ENCODE measurements at places on chromosomes 6 and 20.
A peak's percentile ranks its signal among the peaks of the same experiment; 100 is the strongest.

- peak; percentile 21 for DNase-seq
Measured at GRCh38 chr6:144055121-144055931, 40.0 kb downstream of the SF3B5 start.

- DNase-seq = no peak
Measured at GRCh38 chr6:7532232-7532631, 9.2 kb upstream of the DSP start.

DNA sequence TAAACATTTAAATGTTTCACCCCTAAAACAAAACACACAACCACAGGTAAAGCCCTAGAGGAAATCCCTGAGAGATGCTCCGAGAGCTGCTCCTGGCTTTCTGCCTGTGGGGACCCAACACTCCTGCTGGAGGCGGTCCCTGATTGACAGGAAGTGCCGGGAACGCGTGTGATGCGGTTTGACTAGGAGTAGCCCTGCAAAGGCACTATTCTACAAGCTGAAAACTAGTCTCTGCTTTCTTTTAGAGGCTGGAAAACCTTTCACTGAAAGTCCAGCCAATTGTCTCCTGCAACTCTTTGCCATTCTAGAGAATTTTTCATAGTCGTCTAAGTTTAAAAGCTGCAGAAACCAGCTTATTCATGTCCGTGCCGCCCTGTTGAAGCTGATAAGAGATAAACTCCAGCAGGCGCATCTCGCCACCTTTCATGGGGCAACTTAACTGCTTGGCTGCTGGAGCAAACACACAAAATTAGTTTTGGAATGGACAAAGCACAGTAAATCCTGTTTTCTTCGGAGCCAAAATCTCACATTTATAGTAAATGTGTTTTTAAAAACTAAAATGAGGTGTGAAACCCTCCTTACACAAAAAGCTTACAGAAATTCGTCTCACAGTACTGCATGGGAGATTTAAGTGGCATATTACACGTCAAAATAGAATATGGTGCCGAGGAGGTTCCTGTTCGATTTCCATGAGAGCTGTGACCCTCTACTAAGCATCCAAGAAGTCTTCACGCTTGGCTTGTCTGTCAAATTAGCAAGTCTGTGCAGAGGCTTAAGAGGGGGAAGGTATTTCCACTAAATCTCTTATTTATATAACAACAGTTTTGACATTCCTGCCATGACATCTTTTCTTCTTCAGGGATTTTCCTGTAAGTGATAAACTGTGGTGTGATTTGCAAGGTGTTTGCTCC lies 46.9 kb downstream of the DACT2 start:
- no peak for DNase-seq

DNA sequence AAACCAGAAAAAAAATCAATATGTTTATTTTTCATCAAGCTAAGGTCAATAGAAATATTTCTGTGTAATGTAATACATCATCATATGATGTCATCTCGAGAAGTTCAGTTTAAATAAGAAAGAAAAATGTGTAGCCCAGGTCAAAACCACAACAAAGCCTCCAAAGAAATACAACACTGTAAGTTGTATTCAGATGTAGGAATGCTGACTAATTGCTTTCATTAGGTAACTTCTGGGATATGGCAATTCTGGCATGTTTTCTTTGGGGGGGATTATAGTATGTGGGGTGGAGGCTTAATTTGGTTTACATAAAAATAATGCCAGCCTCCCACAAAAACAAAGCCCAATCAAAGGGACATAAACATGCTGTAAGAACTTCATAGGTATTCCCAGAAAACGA lies 881.8 kb upstream of the CITED2 start:
- no peak for DNase-seq

GRCh38 chr6:69138893-69139494 lies 503.9 kb downstream of the ADGRB3 start:
- DNase-seq = no peak

DNA sequence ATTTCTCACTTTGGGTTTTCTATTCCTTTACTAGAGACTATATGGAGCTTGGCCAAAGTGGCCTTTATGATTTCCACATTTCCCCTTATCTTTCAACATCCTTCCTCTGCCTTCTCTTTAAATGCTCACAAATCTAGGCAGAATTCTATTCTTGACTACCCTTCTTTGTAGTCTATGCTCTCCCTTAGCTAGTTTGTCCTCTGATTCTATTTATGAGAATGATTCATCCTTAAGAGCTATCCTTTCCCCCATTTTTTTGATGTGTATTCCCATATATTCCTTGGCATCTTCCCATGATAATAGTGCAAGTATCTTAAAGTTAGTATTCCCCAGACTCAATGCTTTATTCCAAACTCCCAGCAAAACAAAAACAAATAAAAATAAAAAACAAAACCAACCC lies 53.1 kb downstream of the IL20RA start:
- no peak for DNase-seq

- no peak for DNase-seq
Measured at GRCh38 chr6:150567380-150567779, 32.3 kb upstream of the PLEKHG1 start.

DNA sequence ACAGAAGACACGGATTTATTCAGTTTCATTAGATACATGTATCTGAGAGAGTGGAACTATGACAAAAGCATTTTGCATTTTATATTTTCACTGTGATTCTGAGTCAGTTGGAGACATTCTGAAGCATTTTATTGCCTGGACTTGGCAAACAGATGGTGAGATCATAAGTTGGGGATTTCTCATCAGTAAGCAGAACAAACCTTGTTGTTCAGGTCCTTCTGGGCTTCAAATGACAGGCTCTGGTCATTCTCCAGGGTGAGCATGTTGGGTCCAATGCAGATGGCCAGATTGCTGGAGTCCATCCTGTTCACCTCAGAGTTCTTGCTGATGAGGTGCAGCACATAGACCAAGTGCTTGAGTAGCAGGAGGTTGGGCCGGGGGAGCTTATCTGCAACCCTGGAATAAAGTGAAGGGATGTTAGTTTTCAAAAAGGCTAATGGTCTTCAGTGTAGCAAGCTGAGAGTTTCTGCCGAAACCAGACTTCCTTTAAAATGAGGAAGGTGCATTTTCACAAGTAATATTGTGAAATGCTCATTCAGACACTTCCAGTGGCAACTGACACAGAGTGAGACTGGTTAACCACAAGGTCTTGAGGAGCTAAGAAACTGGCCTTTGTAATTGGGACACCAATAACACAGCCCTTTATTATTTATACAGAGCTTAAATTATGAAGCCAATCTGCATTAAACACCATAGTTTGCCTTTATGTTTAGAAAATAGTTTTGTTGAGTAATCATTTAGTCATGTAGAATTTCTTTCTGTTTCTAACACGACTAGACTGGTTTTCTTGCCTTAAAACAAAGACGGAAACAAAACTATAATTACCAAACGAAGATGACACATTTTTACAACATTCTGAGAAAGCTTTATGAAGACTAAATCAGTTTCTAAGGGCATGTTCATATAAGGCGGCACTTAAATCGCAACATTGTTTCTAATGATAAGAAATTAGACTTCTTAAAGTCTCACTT lies 5.6 kb downstream of the TAGAP start:
- peak; percentile 66 for DNase-seq

DNA sequence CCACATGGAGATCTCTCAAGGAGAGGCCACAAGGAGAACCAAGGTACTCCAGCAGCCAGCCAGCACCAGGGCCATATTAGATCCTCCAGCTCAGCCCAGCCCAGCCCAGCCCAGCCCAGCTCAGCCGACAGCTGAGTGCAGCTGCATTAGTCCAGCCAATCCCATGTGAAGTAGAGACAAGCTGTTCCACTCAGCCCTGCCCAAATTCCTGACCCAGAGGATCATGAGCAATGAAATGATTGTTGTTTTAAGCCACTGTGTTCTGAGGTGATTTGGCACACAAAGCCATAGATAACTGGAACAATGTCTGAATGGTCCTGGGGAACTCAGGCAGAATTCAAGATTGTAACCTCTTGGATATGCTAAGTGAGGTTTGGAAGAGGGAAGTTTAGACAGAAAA lies 59.5 kb upstream of the BMP2 start:
- no peak for DNase-seq

GRCh38 chr6:40810171-40810570 lies 223.0 kb upstream of the LRFN2 start:
- DNase-seq = no peak

GRCh38 chr20:24837781-24838450 lies 111.2 kb upstream of the CST7 start:
- DNase-seq = no peak

DNA sequence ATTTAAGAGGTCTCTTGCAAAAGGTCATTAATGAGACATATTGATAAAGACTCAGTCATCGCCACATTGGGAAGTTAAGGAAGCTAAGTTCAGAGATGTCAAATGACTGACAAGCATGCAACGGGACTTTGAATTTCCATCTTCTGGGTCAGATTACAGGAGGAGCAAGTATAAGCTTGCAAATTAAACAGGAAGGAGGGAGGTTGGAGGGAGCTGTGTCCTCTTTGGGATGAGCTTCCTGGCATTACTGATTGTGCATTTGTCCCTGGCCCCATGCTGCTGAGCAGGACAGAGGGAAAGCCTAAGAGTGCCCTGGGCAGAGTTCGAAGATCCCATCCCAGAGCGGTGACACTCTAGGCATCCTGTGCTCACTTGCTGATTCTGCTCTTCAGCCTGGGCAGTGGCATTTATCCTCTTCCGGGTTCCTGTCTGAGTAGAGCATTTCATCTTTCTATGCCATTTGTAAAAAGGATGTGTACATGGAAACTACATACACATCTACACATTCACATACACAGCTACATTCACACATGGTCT lies 40.5 kb downstream of the SLC22A1 start:
- no peak for DNase-seq

DNA sequence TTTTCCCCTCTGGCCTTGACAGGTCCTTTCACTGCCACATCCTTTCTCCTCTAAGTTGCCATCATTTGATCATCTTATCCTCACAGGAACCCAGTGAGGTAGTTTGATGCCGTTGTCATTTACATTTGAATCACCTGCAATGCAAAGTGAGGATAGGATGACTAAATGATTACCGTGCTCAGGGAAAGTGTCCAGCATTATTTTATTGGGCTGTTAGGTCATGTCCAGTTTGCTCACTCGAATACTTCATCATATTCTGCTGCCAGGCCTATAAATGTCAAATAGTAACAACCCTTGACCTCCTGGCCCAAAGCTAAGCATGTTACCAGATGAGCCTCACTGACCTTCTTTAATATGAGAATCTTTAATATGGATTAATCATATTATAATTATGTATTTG lies 1068.7 kb upstream of the FLRT3 start:
- DNase-seq = no peak

DNA sequence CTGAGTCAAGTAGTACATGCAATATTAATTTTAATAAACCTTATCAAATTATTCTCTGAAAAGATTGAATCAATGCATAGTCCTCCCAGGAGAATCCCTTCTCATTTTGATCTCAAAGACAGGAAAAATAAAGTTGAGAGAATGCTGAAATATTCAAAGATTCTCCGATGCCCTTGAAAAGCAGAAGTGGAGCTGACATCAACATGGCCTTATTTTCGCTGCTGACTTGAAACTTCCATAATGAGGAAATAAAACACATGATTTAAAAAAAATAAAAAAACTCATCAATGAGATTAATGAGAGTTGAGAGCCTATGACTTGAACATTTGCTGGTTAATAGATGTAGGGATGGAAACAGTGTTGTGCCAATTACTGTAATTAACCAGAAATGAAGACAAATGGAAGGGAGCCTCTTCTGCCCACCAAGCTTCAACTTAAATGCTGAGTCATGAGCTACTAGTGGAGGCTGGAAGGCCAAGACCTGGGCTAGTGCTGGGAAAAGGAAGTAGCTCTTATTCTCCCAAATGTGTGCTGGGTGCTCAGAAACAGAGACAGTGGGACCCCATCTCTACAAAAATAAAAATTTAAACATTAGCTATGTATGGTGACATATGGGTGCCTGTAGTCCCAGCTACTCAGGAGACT lies 139.9 kb downstream of the BFSP1 start:
- no peak for DNase-seq

DNA sequence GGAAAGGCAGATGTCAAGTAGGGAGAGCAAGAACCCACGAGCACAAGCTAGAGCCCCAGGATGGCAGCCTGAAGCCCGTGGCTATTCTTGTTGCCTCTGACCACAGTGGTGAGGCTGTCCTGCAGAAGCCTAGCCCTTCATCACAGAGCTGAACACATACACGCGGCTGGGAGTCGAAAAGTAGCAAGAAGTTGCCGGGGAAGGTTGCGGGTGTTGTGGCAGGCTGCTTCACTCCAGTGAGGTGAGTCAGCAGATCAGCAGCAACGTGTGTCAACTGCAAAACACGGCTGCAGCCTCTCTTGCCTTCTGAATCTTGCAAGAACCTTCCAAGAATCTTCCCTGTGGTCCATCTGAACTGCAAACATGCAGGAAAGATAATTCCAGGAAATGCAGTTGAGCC lies 10.6 kb upstream of the STX16 start:
- no peak for DNase-seq

GRCh38 chr20:59018817-59019216 lies 412 bp upstream of the TUBB1 start:
- no peak for DNase-seq

- no peak for DNase-seq
Measured at GRCh38 chr6:150157081-150157480, 14.2 kb downstream of the PPP1R14C start.

DNA sequence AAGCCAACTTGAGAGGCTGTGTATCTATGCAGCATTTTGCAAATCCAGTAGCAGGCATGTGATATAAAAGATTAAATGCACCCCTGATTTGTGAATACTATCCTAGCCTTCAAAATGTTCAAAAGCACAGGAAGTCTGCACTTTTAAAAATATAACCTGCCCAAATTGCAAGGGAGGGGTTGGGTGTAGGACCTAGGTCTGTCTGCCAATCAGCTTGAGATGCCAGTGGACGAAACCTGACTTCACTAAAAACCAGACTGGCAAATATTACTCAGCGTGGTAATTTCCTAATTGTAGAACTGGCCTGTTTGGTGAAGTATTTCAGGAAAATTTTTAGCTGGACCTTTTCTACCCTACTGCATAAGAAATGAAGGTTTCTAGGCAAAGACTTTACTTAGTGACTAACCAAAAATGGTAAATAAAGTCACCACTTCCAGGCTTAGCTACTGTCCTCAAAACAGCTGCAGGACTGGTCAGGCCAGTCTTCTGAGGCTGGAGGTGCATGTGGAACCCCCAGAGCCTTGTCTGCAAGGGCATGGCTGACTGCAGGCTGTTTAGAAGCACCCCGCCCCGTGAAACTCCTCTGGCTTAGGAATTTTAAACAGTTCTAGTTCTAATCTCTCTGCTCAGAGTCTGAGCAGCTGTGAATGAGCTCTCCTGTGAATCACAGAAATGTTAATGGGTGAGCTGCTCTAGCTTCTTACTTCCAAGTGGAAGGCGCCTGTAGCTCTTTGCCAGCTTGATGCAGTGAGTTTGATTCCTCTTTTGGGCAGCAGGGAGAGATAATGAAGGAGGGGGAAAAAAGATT lies 104.4 kb upstream of the ESR1 start:
- DNase-seq = no peak

DNA sequence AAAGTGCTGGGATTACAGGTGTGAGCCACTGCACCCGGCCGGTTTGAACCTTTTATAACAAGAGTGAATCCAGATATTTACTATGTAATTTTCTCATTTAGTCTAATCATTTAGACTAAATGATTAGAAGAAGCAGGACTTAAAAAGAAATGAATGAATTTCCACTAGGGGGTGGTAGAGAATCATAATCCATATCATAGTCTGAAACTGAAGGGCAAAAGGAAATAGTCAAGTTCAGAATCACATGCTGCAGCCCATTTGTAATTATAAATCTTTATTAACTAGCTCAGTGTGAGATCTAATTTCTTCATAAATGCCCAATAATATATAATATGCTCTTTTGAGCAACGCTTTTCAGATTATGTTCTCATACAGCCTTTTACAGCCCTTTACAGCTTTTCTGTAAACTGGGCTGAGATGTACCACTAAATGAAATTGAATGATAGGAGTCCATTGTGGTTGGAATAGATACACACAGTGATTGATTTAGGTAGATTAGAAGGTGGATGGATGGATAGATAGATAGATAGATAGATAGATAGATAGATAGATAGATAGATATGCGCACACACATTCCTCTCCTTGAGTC lies 31.8 kb downstream of the PSMB9 start:
- DNase-seq = peak; percentile 84

All from Ammon's horn (tissue), 1 donor.